Pulmonary artery endothelial cell (primary cell): ENCODE measurements at places on chromosomes 11 and 22. TPM values are rescaled to one million over a fixed set of nuclear protein-coding genes. Genes with fewer than 3 reads are reported as not detected.
A peak's percentile ranks its signal among the peaks of the same experiment; 100 is the strongest.

GRCh38 chr11:90732486-90732885 lies 509.6 kb upstream of the CHORDC1 start:
- no peak for DNase-seq

- DNase-seq, result no peak
Observed at GRCh38 chr11:27328614-27329013, 34.4 kb downstream of the CCDC34 start.

The GLYAT gene
- not detected in 2 replicates for total RNA-seq

GRCh38 chr11:99184146-99184545 lies 163.4 kb downstream of the CNTN5 start:
- no peak for DNase-seq

- no peak for DNase-seq
Observed at GRCh38 chr11:5992604-5993251, 5.9 kb upstream of the OR52L1 start.

The PDGFD gene
- total RNA-seq, result 10.0 and 20.2 TPM in 2 replicates

The MAFF gene
- 66.0 and 72.1 TPM in 2 replicates for total RNA-seq

DNA sequence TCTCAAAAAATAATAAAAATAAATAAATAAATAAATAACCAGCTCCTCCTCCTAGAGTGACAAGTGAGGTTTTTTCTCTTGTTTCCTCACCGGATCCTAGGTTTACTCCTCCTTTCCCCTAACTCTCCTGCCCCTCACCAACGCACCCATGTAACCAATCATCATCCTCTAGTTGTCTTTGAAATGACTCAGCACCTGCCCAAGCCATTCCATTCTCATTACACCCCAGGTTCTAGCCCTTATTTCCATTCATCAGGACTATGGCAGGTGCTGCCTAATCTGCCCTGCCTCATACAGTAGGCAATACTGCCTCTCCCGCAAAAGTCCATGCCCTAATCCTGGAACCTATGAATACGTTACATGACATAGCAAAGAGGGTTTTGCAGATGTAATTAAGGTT lies 60.4 kb downstream of the BUD13 start:
- no peak for DNase-seq

- no peak for DNase-seq
Observed at GRCh38 chr11:2208691-2209369, 37.2 kb upstream of the TH start.

The SESN3 gene
- total RNA-seq, result 1.7 and 16.5 TPM in 2 replicates

GRCh38 chr11:130873761-130874160 lies 42.5 kb downstream of the SNX19 start:
- DNase-seq, result no peak

DNA sequence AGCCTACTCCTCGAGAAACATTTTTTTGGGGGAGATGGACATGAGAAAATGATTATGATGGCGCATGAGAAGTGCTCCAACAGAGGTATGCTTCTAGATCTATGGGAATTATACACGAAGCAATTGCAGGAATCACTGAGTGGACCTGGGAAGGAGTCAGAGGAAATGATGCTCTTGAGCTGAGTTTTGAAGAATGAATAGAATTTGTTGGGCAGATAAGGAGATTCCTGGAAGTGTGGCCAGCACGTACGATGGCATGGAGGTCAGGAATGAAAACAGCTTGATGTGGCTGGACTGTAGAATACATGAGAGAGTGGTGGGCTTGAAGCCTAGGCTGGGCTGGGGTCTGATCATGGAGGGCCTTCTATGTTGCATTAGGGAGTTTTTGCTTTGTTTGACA lies 31.7 kb downstream of the ADAMTS15 start:
- DNase-seq, result no peak

DNA sequence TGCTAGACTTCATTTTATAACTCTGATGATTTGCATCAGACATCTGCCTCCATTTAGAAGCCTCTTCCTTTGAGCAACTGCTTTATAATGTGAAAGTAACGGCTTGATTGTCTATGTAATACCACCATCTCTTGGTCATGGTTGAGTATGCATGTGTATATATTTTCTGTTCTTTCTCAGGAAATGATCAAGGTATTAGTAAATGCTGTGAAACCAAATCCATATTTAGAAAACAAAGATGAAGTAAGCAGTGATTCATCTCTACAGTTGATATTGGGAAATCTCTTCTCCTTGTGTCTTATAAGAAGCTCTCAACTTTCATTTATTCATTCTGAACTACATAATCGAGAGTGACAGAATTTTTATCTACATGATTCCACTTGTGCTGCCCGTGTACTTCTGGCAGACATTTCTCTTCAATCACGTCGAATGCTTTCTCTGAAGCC lies 104.6 kb upstream of the ANO3 start:
- peak; percentile 53 for DNase-seq

DNA sequence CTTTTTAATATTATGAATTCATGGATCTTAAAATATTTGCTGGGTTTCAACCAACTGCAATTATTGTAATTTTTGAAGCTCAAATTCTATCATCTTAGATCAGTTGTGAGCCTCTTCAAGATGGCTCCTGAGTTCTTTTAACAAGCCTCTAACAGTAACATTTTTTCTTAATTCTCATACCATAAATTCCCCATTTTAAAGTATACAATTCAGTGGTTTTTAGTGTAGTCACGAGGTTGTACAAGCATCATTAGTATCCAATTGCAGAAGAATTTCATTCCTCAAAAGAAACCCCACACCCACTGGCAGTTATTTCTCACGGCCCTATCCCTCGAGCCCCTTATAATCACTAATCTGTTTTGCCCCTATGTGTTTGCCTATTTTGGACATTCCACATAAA lies 270.8 kb downstream of the SBF2 start:
- no peak for DNase-seq

- peak; percentile 29 for DNase-seq
Observed at GRCh38 chr11:7657306-7658025, 15.8 kb downstream of the CYB5R2 start.

- DNase-seq, result no peak
Observed at GRCh38 chr11:30392221-30392784, 69.4 kb downstream of the ARL14EP start.

The ARRB1 gene
- total RNA-seq, result 94.5 and 156 TPM in 2 replicates

DNA sequence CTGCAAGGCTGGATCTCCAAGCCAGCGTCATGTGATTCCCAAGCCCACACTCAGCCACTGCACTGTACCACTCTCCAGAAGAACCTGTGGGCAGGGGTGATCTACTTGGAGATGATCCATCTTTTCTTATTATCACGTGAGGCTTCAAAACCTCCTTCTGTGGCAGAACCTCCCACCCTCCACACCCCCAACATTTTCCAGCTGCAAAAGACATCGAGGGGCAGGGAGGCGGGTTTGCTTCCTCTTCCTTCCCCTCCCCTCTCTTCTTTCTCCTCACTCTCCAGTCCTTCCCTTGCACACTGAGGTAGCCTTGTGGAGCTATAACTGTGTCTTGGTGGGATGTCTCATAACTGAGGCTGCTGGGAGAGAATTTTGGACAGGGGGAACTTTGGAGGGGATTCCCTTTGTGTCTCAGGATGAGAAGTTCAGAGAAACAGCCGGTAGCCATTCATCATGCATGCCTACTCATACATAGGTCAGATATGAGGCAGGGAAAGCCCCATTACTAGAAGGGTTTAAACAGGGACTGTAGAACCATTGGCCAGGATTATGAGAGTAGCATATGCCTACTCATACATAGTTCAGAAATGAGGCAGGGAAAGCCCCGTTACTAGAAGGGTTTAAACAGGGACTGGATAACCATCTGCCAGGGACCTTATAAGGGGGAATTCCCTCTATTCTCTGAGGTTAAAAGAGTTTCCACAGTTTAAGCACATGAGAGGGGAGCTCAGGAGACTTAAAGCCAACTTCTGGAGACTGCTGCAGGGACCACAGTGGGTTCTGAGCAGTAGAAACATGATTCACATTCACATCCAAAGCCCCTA lies 420.7 kb upstream of the CADM1 start:
- DNase-seq, result no peak

GRCh38 chr11:34323601-34324000 lies 34.2 kb downstream of the ABTB2 start:
- no peak for DNase-seq

DNA sequence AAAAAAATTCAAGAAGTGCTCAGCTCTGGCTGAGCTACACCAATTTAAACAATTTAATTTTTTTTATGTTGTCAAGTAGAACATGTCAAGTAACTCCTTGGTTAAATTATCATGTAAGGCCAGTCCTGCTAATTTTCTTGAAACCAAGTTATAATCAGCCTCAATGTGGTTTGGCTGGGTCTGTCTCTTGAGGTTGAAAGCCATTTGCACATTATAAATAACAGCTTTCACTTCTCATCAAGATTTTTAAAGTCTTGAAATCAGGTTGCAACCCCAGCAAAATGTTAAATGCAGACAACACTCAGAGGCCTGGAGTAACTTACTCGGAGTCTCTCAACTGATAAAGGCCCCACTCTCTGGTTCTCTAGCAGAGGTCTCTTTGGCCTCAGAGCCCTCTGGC lies 324.4 kb downstream of the BRD1 start:
- no peak for DNase-seq

DNA sequence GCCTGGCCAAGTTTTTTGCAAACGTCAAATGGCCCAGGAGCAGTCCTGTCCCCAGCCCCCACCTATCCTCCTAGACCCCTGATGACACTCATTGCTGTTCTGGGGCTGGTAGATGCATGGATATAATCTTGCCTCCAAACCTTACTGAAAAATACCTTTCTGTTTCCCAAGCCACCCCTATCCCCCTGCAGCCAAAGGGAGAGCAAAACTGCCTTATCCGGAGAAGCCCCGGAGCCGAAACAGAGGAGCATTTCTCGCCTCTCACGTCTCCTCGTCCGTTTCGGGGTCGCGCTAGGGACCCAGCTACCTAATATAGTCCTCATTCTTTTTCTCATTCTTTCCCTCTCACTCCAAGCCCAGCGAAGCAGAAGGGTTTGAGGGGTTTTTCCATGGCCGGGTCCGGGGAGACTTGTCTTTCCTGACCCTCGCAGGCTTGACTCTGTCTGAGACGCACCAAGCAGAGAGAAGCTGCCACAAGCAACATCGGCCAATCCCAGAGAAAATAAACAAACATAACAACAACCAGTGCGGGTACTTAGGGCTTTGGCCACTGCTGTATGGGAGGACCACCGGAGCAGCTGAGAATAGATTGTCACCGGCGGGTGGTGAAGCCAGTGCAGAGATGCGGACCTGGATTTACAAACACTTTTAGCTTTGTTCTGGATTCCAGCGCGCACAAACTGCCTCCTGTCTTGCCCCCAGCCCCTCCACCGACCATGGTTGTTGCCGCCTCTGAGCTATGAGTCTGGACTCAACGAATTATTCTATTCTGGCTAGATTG lies 1.6 kb downstream of the BSX start:
- DNase-seq, result no peak

The TPBGL gene
- under 0.01 and 0.07 TPM in 2 replicates for total RNA-seq

The GLB1L3 gene
- not detected in 2 replicates for total RNA-seq

The KCNJ5 gene
- 0.04 TPM in 1 of 2 replicates, not detected in the other for total RNA-seq

DNA sequence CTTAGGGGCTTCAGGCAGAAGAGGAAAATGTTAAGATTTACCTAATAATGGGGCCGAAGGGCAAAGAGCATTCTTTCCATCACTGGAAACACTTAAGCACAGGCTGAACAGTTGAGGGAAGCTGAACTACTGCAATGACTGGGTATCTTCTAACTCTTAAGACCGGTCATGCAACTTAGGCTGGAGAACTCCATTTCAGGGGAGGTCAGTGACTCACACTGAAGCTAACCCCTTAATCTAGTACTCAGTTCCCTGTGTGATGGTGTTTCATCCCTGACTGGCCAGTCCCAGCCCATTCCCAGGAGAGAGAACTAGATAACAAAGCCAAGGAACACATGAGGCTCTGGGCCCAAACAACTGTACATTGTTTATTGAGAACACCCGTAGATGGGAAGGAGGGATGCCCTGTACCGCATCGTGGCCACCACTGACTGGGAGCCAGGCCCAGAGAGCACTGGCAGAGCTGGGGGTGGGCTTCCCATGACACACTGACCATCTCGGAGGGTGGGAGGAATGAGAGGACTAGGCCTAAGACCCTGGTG lies 10.5 kb downstream of the RPL27A start:
- DNase-seq, result no peak

The TIGD3 gene
- 0.32 and 0.33 TPM in 2 replicates for total RNA-seq

The OR8G5 gene
- total RNA-seq, result not detected in 2 replicates

- DNase-seq, result no peak
Observed at GRCh38 chr11:110505528-110506284, 76.0 kb downstream of the FDX1 start.

- no peak for DNase-seq
Observed at GRCh38 chr11:35347921-35348331, 71.4 kb downstream of the SLC1A2 start.

The MS4A3 gene
- not detected in 2 replicates for total RNA-seq

DNA sequence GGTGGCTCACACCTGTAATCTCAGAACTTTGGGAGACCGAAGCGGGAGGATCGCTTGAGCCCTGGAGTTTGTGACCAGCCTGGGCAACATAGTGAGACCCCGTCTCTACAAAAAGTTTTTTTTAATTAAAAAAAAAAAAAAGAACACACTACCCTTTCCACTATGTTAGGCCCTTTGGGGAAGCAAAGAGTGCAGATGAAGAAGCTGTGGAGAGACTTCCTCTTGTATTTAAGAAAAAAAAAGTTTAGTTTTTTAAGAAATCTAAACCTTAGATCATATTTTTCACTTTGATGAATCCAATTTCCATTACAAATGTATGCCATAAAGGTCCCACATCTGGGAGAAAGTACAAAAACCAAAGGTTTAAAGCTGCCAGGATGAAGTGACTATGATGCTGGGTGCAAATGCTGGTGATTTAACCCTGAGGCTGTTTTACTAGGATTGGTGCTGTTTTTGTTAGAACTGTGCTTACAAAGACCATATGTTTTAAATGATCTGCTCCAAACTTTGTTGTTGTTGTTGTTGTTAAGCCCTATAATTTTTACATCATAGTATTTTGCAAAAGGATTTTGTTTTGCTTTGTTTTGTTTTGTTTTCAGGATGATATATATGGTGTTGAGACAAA lies 28.9 kb upstream of the ACER3 start:
- DNase-seq, result no peak

The SMTN gene
- 93.6 and 118 TPM in 2 replicates for total RNA-seq

- DNase-seq, result no peak
Observed at GRCh38 chr11:120832481-120833238, 191.2 kb upstream of the TBCEL start.

- no peak for DNase-seq
Observed at GRCh38 chr22:42202669-42203068, 67.8 kb downstream of the TCF20 start.

The OR5B21 gene
- not detected in 2 replicates for total RNA-seq

DNA sequence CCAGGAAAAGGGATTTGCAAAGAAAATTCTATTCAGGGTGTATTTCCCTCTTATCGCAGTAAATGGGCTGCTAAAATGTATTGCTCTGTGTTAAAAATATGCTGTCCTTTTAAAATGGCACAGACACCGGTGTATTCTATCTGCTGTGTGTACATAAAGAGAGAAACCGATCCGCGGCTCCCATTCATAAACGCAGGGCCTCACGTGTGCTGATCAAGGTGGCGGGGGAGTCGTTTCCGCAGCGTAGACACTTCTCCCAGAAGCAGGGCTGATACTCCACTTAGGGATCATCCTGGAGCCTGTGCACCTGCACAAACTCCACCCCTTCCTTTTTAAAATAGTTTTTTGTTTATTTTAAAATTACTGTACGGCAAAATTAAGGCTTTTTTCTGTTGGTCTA lies 26.1 kb upstream of the IGSF9B start:
- DNase-seq, result no peak
